ENCODE measurements at places on chromosomes 16 and 17.

GRCh38 chr16:88274847-88275246, 107.9 kb upstream of the ZNF469 start:
- DNase-seq: no peak

- DNase-seq: no peak
Measured at GRCh38 chr17:68581863-68582645, 19.1 kb downstream of the FAM20A start.

DNA sequence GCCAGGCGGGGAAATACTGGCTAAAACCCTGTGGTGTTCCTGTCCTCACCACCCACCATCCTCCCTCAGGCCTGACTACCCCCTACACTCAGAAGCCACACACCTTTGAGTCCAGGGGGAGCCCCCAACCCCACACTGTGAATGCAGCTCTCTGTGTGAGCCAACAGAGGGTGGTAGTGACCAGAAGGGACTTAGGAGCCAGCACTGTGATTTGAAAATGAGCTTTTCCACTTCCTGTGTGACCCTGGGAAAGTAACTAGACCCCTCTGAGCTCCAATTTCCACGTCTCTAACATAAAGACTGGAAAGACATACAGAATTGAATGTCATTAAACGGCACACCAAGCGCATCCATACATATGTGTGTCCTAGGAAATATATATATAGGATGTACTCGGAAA, 58.7 kb downstream of the SDK2 start:
- DNase-seq: no peak

DNA sequence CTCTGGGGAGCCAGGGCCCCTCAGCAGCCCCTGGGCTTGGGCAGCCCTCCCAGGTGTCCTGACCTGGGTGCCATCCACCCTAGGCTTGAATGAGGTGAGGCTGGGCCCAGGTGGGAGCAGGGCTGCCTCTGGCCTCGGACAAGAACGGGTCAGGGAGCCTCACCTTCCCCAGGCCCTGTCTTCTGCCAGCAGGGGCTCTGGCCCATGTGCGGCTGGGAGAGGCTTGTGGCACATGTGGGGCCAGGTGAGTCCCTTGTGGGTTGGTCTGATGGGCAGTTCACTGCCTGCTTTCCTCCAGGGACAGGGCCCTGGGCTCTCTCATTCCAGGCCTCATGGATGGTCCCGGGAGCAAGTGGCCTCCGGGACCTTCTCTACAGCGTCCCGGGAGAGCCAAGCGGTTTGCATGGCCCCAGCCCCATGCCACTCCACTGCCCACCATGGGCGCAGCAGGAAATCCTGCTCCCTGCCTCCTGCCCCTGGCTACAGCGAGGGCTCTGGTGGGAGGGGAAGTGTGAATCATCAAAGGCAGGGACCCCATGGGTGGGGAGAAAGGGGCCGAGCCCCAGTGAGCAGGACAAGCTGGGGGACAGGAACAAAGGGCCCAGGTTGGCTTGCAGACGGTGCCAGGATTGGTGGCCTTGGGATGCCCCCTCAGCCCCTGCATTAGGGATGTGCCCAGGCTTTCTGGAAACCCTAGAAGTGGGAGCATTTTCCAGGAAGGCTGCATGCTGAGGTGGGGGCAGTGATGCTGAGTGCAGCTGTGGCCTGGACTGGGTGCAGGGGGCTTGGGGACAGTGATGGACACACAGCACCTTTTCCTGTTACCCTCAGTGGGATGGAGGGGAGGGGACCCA, 12.2 kb downstream of the VASN start:
- DNase-seq: no peak

DNA sequence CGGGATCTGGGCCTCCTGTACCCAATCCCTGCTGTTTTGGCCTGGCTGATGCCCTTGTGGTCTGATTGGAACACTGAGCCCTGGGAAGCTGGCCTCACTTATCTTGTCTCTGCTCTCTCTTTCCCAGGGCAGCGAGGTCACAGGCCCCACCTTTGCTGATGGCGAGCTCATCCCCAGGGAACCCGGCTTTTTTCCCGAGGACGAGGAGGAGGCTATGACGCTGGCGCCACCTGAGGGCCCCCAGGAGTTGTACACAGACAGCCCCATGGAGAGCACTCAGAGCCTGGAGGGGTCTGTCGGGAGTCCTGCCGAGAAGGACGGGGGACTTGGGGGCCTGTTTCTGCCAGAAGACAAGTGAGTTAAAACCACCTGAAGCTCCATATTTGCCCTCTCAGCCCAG, 126.0 kb downstream of the RAB11FIP4 start:
- no peak for DNase-seq

DNA sequence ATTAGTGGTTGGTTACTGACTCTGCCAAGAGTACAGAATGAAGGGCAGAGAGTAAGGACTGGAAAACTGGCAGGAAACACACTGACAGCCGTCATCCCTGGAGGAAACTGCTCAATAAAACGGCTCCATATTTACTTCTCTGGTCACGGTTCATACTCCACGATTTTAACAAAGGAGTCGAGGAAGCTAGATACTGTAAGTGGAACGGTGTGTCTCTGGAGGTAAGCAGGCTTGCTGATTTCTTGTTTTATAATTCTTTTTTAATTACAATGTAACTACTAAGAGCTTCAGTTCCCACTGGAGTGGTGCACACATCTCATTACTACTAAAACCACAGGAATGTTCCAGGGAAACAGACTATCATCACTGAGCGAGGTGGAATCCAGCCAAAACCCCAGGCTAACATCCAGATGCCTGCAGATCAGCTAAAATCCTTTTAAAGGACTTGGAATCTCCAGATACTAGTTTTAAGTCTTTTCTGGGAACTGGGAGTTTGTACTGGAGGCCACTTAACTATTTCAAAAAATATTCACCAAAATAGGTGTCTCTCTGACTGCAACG, 17.8 kb downstream of the SERPINF1 start:
- no peak for DNase-seq

- DNase-seq: no peak
Measured at GRCh38 chr16:86075488-86075785, 176.5 kb downstream of the IRF8 start.
